ENCODE measurements at places on chromosomes 13 and 19.

DNA sequence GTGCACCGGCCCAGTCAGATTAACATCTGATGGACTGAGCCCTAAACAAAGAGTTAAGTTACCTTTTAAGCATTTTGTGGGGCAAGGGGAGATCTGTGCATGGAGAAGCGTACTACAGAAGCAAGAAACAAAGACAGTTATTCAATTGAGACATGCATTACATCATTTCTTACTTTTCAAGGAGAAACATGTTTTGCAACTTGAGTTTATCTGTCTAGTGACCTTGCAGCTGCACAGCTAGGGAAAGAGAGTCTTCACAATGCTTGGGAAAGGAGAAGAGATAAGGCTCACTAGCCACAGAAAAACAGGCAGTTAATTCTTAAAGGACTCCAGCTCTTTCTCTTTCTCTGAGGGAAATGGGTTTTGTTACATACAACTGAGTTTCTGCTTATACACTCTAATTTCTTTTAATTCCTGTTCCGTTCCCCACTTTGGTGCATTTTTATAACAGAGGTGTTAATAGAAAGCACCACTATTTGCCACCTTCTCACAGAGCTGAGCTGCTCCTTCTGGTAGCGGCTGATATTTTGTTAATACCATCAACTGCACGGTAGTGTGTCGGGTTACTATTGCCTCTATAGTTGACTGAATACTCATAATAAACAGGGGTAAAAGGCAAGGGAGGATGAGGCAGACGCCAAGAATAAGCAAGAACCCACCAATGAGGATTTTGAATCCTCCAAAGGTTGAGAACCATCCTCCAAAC, 55.9 kb downstream of the ZNF431 start:
- no peak for DNase-seq

GRCh38 chr13:101746513-101746912, 294.0 kb downstream of the ITGBL1 start:
- no peak for DNase-seq

DNA sequence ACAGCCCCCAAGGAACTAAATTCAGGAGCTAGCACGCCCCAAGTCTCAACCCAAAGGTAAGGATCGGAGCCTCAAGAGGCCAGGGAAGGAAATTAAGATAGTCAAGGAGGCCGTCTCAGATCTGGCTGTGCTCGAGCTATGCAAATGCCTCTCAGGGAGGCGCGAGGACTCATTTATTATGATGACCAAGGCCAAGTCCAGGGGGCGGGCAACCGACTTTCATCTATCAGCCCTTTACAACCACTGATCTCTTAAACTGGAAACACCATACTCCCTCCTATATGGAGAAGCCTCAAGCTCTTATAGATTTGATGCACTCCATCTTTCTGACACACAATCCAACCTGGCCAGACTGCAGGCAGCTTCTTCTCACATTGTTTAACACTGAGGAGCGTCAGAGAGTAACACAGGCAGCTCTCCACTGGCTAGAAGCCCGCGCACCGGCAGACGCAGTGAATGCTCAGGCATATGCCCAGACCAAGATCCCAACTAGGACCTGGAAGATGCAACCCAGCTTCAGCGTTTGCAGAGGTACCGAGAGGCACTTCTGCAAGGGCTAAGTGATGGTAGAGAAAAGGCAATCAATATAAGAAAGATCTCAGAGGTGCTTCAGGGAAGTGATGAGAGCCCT, 9.6 kb upstream of the SLC15A1 start:
- DNase-seq: no peak

DNA sequence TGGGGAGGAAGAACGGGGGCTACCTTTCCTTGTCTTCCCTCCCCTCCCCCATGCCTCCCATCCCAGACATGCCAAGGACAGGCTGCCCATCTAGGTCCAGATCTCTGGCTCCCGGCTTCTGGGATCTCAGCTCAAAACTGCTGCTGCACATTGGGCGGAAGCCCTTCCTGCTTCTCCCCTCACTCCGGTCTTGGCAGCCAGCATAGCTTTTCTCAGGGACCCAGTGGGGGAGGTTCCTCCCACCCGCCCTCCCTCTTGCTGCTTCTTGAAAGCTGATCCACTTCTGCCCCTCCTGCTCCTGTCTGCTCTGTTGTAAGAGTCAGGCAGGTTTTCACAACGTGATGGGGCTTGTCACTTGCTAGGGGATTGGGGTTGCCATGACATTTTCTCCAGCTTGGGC, 21.7 kb upstream of the RNF17 start:
- no peak for DNase-seq

DNA sequence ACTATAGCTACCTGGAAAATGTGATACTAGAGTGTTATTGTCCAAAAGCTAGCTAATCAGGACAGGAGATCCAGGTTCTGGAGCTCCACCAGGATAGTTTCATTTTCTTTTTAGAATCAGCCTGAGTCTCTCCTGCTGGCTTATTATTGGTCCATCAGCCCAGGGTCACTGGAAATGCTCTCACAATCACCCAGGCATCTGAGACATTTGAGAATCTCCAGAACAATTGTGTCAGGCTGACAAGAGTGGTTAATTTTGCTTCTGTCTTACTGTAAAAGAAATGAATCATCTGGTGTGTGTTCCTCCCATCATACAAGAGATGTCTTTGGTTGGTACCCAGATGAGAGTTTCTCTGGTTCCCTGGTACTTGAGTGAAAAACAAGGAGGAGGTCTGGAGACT, 43.6 kb upstream of the ZNF681 start:
- DNase-seq: no peak

DNA sequence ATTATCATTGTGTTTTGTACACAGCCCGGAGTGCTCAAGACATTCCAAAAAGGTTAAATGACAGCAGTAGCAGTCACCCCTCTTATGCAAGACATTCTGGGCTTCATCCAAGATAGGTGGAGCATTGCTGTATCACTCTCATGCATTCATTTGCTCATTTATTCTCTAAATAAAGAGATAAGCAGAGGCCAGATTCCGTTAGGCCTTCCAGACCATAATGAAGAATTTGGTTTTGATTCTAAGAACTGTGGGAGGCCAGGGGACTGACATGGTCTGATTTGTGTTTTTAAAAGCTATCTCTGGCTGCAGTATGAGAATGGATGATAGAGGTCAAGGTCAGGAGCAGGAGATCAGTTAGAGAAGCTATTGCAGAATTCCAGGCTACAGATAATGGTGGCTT, 145.8 kb downstream of the KCNRG start:
- no peak for DNase-seq

DNA sequence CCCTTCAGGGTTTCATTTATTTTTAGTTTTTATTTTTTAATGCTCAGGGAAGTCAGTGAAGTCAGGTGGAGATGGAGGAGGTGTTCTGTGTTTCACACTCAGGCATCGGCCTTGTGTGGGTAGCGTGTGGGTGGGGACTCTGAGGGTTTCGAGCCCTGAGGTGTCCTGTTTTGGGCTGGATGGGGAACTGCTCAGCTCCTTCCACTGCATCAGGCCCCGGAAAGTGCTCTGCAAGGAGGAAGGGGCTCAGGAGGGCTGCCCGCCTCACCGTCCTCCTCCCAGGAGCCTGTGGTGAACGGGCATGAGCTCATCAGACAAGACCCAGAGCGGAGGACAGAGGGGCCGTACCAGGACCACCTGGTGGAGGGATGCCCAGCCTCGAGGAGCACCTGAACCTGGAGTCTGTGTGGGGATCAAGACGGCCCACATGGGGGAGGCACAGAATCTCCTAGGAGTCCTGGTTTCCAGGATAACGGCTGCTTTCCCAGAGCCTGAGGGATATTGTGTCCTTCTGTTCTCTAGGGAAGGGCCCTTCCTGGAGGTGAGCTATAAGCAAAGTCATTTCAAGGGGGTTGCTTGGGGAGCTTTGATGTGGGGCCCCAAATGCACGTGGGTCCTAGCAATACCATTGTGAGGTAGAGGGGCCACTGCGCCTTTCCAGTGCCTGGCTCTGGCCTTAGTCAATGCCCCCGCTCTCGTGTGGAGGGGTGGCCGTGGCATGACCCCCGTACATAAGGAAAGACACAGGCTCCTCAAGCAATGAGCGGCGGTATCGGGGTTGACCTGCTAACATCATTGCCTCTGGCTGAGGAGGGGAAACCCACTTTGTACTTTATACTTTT, 13.5 kb upstream of the GAS6 start:
- DNase-seq: no peak

DNA sequence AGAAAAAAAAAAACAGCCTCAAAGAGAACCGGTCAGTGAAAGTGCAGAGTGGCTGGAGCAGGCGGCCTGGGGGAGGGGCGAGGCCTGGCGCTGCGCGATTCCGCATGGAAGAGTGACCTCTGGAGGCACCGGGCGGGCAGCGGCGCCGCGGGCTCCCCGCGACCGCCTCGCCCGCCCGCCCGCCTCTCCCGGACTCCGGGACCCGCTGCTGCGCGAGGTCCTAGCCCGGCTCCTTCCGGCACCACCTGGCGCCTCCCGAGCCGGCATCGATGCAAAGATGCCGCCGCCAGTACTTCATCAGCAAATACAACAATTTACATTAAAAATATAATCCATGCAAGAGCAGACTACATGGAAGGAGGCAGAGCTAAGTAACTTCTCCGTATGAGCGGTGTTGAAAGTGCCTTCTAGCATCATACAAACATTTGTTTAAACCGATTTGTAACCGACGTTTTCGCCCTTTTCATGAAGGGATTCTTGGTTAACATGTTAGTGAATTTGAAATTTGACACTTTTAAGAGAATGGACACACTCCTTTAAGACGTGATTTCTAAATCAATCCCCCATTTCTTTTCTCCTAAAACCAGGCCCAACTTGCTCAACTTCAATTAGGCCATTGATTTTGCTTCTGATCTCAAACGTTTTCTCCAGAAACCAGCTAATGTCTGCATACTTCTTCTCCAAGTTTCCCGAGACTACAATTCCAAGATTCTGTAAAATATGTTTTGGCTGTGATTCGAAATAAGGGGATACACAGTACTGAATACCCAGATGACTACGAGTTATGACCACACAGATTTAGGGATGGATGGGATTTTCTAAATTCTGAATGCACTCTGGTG, 2.1 kb downstream of the EFNB2 start:
- DNase-seq: no peak

- no peak for DNase-seq
These were observed 11.4 kb downstream of the ELF1 start for GRCh38 chr13:41007744-41008128.

DNA sequence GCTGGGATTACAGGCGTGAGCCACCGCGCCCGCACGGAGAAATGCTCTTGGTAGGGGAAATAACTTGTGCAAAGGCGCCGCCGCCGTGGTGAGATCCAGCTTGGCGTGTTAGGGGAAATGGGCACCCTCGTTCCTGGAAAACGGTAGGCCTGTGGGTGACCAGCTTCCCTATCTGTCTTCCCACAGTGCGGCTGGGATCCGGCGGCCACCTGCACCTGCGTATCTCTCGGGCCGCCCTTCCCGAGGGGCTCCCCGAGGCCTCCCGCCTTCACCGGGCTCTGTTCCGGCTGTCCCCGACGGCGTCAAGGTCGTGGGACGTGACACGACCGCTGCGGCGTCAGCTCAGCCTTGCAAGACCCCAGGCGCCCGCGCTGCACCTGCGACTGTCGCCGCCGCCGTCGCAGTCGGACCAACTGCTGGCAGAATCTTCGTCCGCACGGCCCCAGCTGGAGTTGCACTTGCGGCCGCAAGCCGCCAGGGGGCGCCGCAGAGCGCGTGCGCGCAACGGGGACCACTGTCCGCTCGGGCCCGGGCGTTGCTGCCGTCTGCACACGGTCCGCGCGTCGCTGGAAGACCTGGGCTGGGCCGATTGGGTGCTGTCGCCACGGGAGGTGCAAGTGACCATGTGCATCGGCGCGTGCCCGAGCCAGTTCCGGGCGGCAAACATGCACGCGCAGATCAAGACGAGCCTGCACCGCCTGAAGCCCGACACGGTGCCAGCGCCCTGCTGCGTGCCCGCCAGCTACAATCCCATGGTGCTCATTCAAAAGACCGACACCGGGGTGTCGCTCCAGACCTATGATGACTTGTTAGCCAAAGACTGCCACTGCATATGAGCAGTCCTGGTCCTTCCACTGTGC, 2.4 kb downstream of the GDF15 start:
- DNase-seq: no peak

GRCh38 chr13:85174291-85174690, 624.9 kb downstream of the SLITRK6 start:
- DNase-seq: no peak

DNA sequence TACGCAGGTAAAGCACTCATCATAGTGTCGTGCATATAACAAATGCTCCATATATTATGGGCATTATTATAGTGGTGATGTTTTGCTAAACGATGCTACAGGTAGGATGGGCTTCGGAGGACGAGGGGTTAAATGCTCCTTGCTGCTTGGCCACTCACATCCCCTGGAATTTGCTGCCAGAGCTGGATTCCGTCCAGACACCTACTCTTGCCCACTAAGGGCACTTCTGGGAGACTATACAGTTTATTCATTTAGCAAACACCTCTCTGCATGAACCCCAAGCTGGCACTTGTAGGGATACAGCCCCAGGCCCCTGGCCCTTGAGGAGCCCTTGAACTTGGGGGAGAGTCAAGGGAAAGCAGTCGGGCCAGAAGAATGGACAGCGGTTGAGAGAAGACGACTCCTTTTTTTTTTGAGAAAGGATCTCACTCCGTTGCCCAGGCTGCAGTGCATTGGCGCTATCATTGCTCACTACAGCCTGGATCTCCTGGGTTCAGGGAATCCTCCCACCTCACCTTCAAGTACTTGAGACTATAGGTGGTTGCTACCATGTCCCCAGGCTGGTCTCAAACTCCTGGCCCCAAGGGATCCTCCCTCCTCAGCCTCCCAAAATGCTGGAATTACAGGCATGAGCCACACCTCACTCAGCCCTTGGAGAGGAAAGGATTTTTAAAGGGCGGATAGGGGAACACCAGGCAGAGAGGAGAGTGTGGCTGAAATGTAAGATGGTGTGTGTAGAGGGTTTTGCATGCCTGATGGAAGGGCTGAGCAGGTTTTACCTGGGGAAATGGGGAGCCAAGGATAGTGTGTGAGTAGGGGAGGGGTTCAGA, 1.1 kb upstream of the MRPL34 start:
- no peak for DNase-seq

GRCh38 chr13:53079691-53080090, 51.1 kb downstream of the OLFM4 start:
- DNase-seq: no peak

DNA sequence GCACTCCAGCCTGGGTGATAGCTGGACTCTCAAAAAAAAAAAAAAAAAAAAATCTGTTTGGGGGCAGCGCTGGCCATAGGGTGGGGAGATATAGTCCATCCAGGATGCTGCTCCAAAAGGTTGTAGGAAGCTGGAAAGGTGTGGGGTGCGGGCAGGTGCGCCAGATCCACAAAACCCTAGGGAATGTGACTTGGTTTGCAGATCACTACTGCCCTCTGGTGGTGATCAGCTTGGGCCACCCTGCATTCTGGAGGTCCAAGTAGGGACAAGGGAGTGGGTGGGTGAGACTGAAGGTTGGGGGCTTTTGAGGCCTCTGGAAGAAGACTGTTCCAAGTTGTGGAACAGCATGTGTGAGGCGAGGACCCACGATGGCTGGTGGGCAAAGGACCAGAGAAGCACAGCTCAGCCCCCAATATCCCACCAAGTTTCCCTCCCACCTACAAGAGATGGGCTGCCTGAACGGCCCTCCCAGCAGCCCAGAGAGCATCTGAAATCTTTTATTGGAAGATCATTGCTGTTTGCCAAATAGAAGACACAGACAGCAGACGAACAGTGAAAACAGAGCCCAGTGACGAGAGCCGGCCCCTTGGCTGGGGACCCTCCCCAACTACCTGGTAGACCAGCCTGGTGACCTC, 10.4 kb upstream of the TYK2 start:
- DNase-seq: no peak
